ENCODE measurements at places on chromosomes 2 and 18.
A peak's percentile ranks its signal among the peaks of the same experiment; 100 is the strongest.

- no peak for DNase-seq
Observed at GRCh38 chr2:165277860-165278656, 38.8 kb downstream of the SCN2A start.

DNA sequence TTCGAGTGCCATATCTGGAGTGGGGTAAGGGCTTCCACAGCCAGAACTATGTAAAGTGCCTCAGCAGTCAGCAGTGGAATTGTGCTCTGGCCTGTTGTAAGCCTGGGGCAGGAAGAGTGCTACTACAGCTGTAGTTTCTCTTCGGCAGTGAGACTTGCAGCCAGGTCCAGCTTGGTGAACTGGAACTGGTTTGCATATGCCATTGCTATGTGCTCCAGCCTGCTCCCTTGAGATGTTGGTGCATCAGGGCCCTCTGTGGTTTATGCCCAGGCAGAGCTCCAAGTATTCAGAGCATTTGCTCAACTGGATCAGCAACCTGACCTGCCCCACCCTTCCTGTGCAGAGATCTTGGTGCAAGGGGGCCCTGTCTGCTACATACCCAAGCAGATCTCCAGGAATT is 47.8 kb downstream of the ZNF804A start:
- DNase-seq = no peak

DNA sequence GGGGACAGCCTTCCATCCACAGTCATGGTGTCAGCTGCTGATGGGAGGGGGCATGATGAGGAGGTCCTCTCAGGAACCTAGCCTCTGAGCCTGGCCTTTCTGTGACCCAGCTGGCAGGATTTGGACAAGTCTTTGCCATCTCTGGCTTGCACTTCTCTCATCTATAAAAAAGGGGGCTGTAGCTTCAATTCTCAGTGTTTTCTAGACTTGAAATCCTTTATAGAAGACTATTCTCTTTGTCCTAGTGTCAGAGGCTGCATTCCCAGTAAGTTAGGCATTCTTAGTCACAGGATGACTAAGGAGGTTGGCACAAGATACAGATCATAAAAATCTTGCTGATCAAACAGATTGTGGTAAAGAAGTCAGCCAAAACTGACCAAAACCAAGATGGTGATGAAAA is 958.5 kb downstream of the CNTNAP5 start:
- no peak for DNase-seq

GRCh38 chr18:37299471-37300304 is 265.9 kb downstream of the CELF4 start:
- DNase-seq = no peak

- no peak for DNase-seq
Observed at GRCh38 chr2:97774425-97774824, 61.0 kb downstream of the ZAP70 start.

- no peak for DNase-seq
Observed at GRCh38 chr2:149808556-149808955, 221.0 kb upstream of the MMADHC start.

DNA sequence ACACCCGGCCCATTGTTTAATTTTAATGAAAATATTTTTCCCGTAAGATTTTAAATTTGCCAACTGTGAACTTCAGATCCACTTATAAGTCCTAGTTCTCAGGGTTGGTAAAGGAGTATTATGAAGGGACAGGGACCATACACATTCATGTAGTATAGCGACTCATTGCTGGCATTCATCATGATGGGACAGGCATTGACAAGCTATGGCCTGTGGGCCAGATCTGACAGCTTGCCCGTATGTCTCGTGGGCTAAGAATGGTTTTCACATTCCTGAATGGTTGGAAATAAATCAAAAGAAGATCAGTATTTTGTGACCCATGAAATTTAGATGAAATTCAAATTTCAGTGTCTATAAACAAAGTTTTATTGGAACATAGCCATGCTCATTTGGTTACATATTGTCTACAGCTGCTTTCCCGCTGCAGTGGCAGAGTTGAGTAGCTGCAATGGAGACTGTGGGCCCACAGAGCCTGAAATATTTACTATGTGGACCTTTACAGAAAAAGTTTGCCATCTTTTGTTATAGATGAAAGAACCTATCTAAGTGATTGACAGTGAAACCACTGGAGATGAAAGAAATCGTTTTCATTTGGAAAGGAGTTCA is 4.1 kb downstream of the RAPGEF4 start:
- no peak for DNase-seq

DNA sequence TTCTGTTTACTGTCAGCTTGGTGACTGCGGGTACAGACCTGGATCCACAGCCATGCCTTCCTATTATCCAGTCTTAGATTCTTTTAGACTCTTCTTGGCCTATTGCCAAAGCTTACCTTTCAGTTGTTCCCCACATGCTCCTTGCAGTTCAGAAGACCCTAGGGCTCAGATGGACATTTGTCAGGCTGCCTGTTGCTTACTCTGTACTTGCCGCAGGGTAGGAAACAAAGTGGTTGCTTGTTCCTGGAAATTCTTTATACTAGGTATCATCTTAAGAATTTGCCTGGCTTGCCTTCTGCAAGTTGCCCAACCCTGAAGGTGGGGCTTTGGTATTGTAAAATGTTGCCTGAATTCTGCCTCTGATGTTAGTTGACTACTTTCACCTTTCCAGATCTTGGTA is 24.4 kb downstream of the CD28 start:
- DNase-seq = no peak

DNA sequence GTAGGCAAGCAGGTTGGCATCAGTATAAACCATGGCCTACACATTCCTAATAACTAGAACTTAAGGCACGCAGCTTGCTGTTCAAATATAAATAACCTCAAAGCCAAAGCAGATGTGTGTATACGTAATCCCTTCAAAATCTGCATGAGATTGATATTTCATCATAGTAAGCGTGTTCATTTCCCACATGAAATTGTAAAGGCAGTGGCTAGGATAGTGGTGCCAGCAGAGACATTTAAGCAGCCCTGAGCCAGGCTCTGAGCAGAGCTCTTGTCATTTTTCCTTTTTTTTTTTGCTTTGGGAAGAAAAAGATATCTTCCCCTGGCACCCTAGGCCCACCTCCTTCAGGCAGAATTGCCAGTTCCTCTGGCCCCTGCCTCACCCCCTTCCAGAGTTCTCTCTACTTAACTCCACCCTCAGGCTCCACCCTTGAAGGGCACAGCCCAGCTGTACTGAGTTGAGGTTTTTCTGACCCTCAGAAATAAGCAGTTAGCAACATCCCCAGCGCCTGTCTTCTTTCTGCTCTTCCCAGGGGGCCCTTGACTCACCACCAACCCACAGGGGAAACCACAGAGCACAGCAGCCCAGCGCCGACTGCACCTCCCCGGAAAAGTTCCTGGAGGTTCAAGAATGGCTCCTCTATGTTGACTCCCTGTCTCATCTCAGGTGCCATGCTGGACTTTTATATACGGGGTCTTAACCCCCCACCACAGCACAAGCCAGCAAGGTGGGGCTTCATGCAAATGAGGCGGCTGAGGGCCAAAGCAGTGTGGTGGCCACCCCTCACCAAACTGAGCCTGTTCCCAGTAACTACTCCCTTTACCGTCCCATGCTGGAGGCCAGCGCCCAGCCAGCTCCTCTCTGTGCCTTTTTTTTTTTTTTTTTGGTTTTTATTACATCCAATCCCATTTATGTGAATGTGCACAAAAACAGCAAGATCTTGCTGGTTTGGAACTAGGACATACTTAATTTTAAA is 84.7 kb downstream of the EHD3 start:
- DNase-seq = peak; percentile 71

GRCh38 chr2:191150600-191151330 is at the start of gene STAT4:
Gene STAT4, minus strand, starts transcription at chr2:191150994. Its CDS starts 2,791 bp downstream, at chr2:191148203.
- DNase-seq = peak; percentile 92

GRCh38 chr2:98793275-98793674 is 62.3 kb upstream of the MGAT4A start:
- no peak for DNase-seq

GRCh38 chr2:157893611-157894010 is 17.5 kb upstream of the ACVR1 start:
- DNase-seq = no peak

- DNase-seq = no peak
Observed at GRCh38 chr2:170533156-170533555, 182.0 kb upstream of the SP5 start.

DNA sequence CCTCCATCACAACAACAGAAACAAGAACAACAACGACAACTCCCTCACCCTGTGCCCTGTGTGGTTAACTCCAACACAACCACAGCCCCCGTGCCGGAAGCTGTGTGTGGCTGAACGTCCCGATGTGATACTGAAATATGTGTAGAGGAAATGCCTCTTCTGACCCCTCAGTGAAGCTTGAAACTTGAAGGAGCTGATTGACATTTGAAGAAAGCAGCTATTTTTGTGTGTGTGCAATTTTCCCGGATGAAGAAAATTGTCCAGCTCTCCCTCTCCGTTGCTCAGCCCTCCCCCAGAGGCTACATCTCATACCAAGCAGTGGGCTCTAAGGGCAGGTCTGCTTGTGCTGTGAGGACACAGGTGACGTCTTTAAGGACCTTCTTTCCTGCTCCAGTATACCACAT is 173.8 kb downstream of the ICOS start:
- peak; percentile 94 for DNase-seq

- no peak for DNase-seq
Observed at GRCh38 chr2:162749456-162749855, 89.1 kb downstream of the KCNH7 start.

- DNase-seq = no peak
Observed at GRCh38 chr2:99857372-99857771, 285.0 kb downstream of the AFF3 start.

DNA sequence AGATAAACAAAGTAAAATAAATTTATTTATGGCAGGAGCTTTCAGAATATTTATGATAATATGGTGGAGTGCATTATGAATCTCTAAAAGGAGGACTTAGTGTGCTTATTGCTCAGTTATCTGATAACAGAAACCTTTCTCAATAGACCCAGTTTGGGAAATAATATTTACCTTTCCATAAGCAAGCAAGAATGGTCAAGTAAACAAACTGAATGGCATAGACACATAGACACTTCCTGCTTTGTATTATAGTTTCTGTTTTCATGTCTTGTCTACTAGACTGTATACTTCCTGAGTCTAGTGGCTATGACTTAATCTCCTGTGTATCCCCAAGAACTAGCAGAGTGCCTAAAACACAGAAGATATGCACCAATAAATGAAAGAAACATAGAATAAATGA is 87.8 kb downstream of the UPP2 start:
- DNase-seq = no peak

GRCh38 chr2:27527182-27527581 is 30.5 kb downstream of the GCKR start:
- no peak for DNase-seq

DNA sequence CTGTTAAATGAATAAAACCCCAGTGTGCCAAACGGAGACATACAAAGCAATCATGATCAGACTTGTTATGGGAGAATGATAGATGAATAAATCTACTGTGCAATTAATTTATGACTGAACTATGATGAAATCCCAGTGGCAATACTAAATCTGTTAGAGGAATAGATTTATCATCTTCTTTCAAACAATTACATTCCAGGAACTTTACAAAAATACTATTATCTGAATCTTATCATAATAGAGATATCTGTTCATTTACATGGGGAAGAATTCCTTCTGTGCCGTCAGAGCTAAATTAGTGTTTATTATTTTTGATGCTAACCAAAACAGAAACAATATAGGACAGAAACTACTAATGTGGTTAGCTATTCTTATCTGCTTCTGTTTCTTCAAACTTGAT is 208.5 kb downstream of the CAMKMT start:
- DNase-seq = no peak

DNA sequence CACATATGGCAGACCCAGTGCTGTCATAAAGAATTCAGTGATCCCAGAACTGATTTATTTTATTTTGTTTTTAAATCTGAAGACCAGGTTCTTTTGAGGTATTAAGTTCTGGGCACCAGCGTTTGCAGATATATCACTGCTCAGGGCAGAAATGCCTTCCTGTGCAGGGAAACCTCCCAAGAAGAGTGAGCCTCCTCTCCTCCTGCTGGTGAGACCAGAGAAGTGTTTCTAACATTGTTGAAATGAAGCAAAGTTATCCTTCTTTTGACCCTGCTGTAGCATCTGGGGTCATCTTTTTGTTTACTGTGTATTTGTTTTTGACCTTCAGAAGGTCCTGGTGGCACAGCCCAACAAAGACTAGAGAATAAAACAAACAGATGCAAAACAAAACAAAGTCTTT is 94.0 kb downstream of the AQP4 start:
- no peak for DNase-seq

DNA sequence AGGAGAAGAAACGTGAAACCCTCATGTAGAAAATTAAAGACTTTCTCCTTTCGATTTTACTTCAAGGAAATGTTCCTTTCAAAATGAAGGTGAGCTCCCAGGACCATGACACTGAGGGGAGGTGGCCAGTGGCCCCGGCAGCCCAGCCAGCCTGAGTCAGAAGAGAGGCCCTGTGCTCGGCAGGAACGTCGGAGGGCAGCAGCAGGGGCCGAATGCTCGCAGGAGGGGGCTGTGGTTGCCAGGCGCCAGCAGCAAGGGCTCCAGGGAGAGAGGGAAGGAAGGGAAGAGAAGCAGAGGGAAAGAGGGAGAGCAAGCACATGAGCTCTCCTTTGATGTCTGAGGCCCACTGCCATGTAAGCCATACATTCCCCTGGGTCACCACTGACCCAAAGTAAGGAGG is 73.3 kb upstream of the ACKR3 start:
- no peak for DNase-seq
